ENCODE measurements at places on chromosomes 6 and 20. TPM values are rescaled to one million over a fixed set of nuclear protein-coding genes. Genes with fewer than 3 reads are reported as not detected.

Gene SNRNP48
- total RNA-seq = 6.4 TPM

Gene NTSR1
- 0.14 TPM for total RNA-seq

Gene BCAS1
- total RNA-seq = 0.04 TPM

Gene PLCG1
- total RNA-seq = 143 TPM

Gene PLG
- total RNA-seq = not detected

Gene HLA-DQA2
- total RNA-seq = not detected

Gene RIMS1
- 0.55 TPM for total RNA-seq

Gene ZC2HC1B
- not detected for total RNA-seq

Gene ULBP3
- total RNA-seq = 14.8 TPM

Data from kidney epithelial cell (primary cell).